LoVo (cell line): ENCODE measurements at places on chromosomes 1 and 21.

DNA sequence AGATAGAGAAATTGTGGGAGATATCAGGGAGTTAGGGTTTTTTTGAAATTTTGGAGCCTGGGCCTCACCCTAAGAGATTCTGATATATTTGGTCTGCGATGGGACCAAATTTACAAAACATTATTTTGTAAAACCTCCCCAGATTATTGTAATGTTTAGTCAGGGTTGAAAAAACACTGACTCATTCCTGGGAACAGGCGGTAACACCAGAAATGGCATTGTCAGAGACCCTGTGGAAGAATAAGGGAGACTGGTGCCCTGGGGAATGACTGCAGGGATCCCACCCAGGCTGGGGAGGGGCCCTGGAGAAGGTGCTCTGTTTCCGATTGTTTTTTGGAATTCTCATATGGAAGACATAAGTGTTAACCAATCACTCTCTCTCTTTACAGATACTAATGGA is 13.1 kb upstream of the STRIP1 start:
- no peak for DNase-seq

DNA sequence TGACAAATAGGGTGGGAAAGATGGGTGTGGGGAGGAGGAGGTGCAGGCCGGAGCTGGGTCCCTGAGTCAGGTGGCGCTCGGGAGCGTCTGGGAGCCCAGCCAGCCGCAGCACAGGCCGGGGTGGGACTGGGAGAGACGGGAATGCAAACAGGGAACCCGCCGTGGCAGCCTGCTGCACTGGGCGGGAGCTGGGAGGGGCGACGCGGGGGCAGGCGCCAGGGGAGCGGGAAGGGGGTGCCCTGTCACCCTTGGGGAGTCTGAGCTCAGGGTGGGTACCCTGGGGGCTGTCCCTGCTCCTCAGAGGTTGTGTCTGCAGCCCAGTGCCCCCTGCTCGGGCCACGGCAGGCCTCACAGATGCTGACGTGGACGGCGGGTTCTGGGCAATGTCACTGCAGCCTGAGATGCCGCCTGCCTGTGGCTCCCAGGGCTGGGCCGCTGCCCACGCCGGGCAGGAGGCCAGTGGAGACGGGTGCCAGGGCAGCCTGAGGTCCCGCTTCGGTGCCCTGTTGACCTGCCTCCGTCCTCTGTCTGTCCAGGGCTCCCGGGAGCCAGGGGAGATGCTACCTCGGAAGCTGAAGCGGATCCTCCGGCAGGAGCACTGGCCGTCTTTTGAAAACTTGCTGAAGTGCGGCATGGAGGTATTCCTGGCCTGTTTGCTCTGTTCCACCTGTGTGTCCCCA is 16.6 kb upstream of the LRRC3 start:
- no peak for DNase-seq

DNA sequence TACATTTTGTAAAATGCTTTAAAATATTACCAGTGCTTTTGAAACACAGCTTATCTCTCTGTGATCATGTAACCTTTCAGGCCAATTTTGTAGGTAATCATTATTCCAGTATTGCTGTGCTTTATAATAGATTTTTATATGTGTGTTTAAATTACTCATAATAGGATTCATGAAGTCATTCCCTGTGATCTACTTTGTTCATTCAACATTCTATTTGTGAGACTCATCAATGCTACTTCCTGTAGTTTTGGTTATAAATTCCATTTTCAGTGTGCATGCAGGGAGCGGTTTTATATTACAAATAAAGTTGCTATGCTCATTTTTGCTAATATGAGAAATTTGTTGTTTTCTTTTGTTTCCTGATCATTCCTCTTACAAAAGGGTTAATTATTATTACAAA is 4.1 kb upstream of the OR2M5 start:
- DNase-seq = no peak

- DNase-seq = no peak
These were observed 13.1 kb downstream of the TIMM17A start for GRCh38 chr1:201968202-201968925.

GRCh38 chr1:156160000-156160742 is 6.8 kb downstream of the SEMA4A start:
- DNase-seq = no peak

DNA sequence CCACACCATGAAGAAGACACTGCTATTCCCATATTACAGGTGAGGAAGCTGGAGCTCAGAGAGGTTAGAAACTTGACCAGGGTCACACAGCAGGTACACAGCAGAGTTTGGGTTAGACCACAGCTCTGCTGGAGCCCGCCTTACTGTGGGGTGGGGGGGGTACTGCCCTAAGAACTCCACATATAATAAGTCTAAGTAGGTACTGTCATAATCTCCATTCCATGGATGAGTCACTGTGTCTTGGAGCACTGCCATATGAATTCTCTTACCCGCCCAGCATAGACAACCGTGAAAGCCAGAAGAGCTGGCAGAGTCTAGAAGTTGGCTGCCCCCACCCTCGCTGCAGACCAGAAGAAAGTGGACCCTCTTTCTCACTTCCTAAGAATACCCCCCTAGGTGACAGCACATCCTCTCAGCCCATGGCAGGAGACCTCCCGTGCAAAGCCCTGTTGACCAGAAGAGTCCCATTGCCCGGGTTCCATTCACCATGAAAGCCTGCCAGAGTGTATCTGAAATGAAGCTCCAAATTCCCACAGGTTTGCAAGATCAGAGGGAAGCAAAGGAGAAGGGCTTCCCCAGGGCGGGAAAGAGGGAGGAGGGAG is 5.2 kb upstream of the PLA2G2D start:
- peak; percentile 88 for DNase-seq

DNA sequence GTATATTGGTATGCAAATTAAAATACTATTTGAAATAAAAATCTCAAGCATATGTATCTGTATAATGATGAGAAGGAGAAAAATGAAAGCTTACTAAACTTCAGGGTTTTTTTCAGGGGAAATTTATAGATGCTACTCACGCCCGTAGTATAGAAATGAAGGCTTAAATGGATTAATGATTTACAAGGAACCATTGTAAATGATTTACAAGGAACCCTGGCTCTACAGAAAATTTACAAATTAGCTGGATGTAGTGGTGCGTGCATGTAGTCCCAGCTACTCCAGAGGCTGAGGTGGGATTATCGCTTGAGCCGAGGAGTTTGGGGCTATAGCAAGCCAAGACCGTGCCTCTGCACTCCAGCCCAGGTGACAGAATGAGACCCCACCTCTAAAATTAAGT is 150.5 kb downstream of the PCBP3 start:
- DNase-seq = peak; percentile 17

DNA sequence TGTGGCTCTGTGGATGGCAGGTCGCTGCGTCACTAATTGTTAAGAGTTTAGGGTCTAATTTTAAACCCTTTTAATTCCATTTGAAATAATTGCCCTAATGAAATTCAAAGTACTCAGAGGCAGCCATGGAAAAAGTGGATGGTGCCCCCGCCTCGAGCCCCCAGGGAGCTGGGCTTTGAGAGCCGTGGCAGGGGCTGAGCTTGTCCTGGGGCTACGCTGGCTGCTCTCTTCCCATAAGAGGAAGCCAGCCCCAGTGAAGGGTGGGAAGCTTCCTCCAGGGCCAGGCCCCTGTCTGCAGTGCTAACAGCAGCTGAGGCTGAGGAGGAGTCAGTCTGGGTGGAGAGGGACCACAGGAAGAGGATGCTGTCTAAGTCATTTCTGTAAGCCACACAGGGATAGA is 315.0 kb upstream of the POU3F1 start:
- no peak for DNase-seq

- DNase-seq = no peak
These were observed 9.5 kb downstream of the JAK1 start for GRCh38 chr1:64956733-64957441.

GRCh38 chr21:33348706-33349105 is 23.9 kb downstream of the IFNAR1 start:
- no peak for DNase-seq

- peak; percentile 39 for DNase-seq
These were observed 953 bp upstream of the BRWD1 start for GRCh38 chr21:39314143-39315027.

DNA sequence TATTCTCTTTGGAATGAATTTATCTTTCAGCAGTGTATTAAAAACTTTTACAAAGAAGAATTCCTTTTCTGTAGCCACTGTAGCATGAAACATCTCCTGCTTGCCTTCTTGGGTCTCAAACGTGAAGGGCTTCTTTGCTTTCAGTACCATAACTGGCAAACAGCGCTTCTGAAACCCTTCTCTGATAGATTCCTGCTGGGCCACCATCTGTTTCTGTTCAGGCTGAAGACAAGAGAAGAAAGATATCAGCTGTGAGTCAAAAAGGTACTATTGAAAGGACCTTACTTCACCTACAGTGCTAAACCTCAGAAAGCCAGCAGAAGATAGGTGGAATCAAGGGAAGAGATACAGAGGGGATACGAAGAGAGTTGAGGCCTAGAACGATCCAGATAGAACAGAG is 10.5 kb downstream of the AIM2 start:
- no peak for DNase-seq
